Stimulated activated CD8-positive, alpha-beta memory T cell treated with anti-CD3 and anti-CD28 coated beads, Interleukin-4, amount 100 ng/mL, for 1 hour (primary cell): ENCODE measurements at places on chromosomes 16 and 17.
A peak's percentile ranks its signal among the peaks of the same experiment; 100 is the strongest.

DNA sequence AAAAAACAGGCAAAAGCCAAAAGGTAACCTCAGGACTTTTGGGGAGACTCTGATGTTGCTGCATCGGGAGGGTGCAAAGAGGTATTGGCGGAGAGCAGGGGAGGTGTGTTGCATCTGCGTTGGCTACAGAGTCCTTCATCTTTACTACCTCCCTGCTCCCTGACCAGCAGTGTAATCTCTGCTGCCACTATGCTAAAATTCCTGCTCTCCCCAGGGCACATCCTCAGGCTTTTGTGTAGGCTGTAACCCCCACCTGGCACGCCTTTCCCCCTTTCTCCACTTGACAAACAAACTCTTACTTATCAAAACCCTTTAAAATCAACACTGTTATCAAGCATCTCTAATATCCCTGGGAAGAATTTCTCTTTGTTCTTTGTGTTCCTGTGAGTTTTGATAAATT, 435.3 kb downstream of the HAPSTR1 start:
- no peak for DNase-seq

- no peak for DNase-seq
Measured at GRCh38 chr17:15943971-15944758, 765 bp upstream of the ADORA2B start.

DNA sequence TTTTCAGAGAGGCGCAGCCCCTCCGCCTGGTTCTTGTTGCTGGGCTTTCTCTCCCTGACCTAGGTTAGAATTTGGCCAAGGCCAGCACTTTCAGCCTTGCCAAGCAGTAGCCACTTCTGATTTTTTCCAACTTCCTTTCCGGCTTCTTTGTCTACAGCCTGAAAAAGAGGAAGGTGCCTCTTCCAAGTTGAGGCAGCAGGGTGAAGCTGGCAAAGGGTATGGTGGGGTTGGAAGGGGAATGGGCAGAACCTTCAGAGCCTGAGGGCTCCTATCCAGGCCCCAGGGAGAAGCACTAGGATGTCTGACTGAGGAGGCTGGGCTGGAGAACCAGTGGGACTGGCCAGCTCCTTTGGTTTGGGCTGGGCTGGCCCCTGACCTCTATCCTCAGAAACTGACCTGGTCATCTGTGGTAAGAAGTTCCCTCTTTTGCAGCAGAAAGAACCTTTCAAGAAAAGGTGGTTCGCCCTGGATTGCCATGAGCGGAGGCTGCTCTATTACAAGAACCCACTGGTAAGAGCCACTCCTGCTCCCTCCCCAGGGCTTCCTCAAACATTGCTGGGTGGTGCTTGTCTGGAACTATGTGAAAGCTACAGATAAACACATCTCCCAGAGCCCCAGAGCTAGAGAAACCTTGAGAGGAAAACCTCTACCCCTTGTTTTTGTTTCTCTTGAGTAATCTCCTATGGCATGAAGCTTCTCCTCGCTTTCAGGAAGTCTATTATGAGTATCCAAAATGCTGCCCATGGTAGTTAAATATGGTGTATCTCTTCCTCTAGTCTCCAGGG, 16.6 kb upstream of the RNF135 start:
- DNase-seq, result no peak

- DNase-seq, result no peak
Measured at GRCh38 chr17:81550830-81551457, 1.2 kb downstream of the FAAP100 start.

- no peak for DNase-seq
Measured at GRCh38 chr16:76577003-76577402, 299.8 kb downstream of the CNTNAP4 start.

- DNase-seq, result peak; percentile 22
Measured at GRCh38 chr16:71883168-71883848, 674 bp downstream of the ZNF821 start.

DNA sequence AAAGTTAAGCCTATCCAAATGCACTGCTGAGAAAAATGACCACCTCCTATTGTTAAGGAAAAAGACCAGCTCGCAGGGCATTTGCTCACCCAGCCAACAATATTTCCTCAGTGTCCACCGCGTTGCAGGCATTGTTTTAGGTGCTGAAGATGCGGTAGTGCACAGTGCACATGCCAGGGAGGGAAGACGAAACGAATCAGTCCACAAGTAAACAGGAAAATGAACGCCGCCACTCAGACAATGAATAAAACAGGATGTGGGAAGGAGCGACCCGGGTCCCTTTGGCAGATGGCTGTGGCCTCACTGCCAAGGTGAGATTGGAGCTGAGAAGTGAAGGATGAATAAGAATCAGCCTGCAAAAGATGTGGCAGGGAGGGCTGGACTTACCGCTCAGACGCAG, 249.2 kb downstream of the FOXL1 start:
- no peak for DNase-seq
